SJSA1 (cell line): ENCODE measurements at places on chromosomes 4 and X. TPM values are rescaled to one million over a fixed set of nuclear protein-coding genes. Genes with fewer than 3 reads are reported as not detected.

SLC10A4 gene
- total RNA-seq: not detected in 2 replicates

DNA sequence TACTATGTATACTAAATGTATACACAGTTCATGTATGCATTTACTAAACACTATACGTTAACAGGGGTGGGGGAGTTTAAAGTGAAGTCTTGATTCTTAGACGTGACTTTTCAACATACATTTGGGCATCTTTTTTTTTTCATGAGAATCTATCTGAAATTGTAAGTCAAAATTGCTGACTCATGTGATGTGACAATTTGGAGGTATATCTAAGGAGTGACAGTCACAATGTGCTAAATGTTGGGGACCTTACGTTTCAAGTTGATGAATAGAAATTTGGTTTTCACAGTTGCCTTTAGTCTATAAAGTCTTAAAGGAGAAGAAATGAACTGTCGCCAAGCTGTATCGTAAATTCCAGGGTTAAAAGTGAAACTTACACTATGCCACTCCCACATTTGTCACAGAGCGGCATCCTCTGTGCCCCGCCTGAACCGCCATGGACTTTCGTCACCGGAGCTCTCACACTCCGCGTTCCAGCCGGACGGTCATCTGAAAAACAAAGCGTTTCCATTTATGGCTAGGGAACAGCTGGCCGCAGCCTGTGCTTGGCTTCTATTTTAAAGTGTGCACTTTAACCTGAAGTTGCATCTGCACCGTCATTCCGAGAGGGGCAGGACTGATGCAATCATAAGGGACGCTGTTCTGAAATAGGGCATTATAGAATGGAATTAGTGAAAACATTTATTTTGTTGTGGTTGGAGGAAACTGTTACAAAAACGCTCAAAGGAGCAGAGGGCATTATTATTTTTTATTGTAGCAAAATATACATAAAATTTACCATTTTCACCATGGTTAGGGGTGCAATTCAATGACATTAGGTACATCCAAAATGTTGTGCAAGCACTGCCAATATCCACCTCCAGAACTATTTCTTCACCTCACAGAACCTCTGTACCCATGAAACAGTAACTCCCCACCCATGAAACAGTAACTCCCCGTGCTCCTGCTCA, 30.9 kb downstream of the PDLIM3 start:
- H3K36me3 ChIP-seq: peaks cover 29% of the 10 kb centered on the region
- no peak overlapping the region for H3K4me3 ChIP-seq
- no peak overlapping the region for H3K27ac ChIP-seq
- no peaks in the 10 kb centered on the region for H3K27me3 ChIP-seq
- no peak for DNase-seq

DNA sequence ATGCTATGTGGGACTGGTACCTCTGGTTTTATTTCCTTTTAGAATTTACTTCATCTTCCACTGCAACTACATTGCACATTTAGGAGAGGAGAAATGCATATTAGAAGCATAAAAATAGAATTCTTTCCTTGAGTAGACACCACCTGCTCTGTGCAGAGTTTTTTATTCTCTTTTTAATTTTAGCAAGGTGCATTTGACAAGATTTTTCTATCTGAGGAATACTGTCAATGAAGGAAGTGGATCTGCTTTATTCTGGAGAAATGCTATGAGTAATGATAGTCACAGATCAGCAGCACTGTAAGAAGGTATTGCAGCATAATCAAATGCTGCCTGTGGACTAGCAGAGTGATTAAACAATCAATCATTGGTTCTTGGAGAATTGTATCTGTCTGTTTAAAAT, 1038.3 kb downstream of the RAPGEF2 start:
- no peak overlapping the region for H3K4me3 ChIP-seq
- DNase-seq: no peak
- no peaks in the 10 kb centered on the region for H3K27me3 ChIP-seq
- no peak overlapping the region for H3K27ac ChIP-seq

DNA sequence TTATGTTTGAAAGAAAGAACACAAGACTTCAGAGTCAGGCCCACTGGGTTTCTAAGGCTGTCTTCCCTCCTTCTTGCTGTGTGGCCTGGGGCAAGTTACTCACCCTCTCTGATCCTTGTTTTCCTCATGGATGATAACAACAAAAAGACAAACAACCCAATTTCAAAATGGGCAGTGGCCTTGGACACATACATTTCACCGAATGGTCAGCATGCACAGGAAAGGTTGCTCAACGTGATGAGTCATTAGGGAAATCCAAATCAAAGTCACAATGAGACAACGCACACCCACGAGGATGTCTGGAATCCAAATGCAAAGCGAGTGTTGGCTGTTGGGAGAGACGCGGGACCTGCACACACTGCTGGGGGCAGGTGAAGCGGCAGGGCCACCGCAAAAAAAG, 50.8 kb upstream of the PPP2R2C start:
- no peak overlapping the region for H3K4me3 ChIP-seq
- peaks cover 10% of the 10 kb centered on the region; the same call in 1 of the 2 replicates for H3K4me1 ChIP-seq
- no peak overlapping the region for H3K27ac ChIP-seq
- H3K27me3 ChIP-seq: no peaks in the 10 kb centered on the region
- H3K36me3 ChIP-seq: no peaks in the 10 kb centered on the region
- no peak for DNase-seq

DNA sequence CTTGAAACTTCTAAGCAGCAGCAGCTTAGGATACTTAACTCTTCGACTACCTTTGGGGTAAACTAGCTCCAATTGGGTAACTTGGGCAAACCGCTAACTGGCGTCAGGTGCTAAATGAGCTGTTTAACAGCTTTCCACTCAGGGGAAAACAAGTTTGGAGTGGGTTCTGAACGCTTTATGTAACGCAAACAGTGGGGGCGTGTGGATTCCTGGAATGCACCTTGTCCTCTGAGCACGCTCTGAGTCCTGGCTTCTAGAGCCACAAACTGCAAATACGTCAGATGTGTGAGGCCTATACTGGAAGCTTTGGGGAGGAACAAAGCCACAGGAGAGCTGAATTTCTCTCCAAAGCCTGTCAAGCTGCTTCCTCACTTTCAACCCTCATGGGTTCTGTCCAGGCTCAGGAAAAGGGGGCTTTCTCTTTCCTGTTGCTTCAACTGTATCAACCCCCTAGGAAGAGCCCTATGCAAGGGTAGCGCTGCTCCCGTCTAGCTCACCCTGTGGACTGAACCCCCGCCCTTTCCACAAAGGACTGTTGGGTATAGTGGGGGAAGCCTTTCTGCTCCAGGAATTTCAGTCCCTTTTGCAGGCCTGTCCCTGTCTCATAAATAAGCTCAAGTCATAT, 4.5 kb upstream of the WDR1 start:
- peaks cover 2% of the 10 kb centered on the region for H3K36me3 ChIP-seq
- H3K27me3 ChIP-seq: no peaks in the 10 kb centered on the region
- DNase-seq: no peak
- peaks cover 7% of the 10 kb centered on the region for H3K4me1 ChIP-seq
- H3K4me3 ChIP-seq: no peak overlapping the region
- no peak overlapping the region for H3K27ac ChIP-seq
